D721Med (cell line): ENCODE measurements at places on chromosomes 5 and 9.

DNA sequence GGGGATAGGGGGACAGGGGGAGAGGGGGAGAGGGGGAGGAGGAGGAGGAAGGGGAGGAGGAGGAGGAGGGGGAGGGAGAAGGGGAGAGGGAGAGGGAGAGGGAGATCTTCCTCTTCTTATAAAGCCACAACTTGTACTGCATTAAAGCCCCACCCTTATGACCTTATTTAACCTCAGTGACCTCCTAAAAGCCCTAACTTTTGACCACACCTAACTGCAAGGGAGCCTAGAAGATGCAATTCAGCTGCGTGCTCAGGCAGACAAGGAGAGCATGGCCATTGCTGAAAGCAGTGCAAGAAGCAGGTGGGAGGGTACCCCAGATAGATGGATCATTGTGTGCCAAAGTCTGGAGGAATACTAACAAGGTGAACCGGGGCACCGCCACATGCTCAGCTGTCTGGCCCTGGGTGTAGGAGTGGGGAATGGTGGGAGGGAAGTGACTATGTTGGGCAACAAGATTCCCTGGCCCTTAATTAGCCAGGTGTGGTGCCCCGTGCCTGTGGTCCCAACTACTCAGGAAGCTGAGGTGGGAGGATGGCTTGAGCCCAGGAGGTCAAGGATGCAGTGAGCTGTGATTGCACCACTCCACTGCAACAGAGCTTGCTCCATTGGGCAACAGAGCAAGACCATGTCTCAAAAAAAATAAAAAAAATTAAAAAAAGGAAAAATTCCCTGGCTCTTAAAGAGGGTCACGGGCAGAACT lies 125.4 kb upstream of the BOD1 start:
- DNase-seq, result no peak

DNA sequence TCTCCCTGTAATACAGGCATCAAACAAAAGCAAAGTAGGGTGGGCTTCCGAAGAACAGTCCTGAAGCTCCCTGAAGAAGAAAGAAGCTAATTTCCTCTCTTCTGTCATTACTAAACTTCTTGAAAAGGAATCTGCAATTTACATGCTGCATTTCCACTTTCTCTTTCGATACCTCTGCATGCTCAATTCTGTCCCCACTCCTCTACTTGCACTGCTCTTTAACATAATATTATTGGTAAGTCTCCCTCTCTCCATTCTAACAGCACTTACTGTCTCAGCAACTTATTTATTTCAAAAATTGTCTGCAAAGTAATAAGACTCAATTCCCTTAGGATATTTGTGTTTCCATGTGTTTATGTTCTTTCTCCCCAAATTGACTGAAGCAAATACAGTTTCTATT lies 3.9 kb upstream of the PLPP1 start:
- DNase-seq, result no peak

DNA sequence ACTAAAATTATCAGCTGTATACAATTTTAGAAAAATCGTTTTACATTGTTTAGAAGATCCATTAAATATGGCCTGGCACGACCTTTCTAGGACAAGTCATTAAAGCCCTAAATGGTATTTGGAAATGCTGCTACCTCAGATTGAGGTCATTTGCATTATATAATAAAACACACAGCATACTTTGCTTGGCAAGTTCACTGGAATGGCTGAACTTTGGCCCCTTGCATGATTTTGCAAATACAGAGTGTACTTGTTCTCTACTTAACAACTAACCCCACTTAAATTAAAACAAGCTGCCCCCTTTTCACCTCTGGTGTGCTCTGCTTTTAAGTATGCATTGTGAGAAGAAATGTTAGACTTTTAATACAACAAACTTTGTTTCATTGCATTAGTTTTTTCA lies 860.1 kb downstream of the PTPRD start:
- no peak for DNase-seq

DNA sequence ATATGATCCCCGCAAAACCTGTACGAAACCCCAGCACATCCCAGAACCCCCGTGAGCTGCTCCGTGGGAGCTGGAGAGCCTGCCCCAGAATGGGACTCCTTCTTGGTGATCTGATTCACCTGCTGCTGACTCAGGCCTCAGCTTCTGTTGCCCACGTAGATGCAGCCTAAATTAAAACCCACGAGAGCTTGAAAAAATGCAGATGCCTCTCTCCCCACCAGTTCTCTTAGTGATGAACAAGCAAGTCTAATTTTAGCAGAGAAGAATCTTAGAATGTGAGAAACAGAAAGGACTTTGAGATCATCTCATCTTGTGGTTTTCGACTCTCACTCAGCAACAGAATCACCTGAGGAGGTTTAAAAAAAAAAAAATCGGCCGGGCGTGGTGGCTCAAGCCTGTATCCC lies 57.6 kb downstream of the TMOD1 start:
- no peak for DNase-seq

GRCh38 chr5:149674686-149675085 lies 55.4 kb upstream of the PPARGC1B start:
- DNase-seq, result no peak

GRCh38 chr9:126223798-126224531 lies 102.7 kb upstream of the MVB12B start:
- no peak for DNase-seq
